ENCODE measurements at places on chromosomes 11 and 22. TPM values are rescaled to one million over a fixed set of nuclear protein-coding genes. Genes with fewer than 3 reads are reported as not detected.

Gene GUCY1A2
- total RNA-seq = 25.6 TPM

GRCh38 chr22:44211946-44212930 is 31.5 kb downstream of the PARVG start:
- peak; percentile 90 for DNase-seq

- DNase-seq = no peak
Observed at GRCh38 chr11:63337070-63337469, 32.5 kb upstream of the SLC22A9 start.

DNA sequence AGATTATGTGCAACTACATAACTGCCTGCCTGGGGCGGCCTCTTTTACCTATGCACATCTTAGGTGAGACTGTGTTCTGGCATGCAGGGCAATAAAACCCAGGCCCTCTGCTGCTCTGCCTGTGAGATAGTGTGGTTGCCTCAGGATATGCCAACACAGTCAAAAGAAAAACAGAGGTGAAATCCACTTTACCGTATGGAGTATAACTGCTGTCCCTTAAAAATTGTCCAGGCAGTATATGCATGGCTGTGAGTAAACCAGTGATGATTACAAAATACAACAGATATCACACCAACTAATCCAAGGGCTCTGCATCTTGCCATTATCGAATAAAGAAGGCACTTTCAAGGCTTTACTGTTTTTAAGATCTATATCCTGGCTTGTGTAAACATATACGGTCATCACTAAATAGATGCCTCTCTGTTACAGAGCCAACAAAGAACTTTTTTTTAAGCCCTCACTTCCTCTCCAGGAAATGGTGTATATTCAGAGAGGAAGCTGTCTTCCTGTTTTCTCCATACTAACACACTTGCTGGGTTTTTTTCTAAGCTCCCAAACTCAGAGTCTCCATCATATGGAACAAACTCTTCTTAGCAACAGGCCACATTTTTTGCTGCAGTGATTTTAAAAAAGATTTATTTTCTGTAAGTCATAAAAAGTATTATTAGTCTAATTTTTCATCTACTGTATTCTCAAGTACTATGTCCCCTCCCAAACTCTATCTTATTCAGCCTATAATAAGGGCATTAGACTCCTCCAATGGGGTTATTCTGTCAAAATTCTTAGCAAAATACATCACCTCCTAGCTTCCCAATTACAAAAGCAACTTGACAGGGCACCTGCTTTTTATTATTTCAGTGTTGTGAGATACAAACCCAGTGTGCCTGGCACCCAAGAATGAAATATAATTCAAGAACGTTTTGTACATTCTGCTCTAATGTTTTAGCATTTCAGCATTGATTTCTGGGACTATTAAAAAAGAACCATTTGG is 135.2 kb downstream of the MAML2 start:
- DNase-seq = no peak

DNA sequence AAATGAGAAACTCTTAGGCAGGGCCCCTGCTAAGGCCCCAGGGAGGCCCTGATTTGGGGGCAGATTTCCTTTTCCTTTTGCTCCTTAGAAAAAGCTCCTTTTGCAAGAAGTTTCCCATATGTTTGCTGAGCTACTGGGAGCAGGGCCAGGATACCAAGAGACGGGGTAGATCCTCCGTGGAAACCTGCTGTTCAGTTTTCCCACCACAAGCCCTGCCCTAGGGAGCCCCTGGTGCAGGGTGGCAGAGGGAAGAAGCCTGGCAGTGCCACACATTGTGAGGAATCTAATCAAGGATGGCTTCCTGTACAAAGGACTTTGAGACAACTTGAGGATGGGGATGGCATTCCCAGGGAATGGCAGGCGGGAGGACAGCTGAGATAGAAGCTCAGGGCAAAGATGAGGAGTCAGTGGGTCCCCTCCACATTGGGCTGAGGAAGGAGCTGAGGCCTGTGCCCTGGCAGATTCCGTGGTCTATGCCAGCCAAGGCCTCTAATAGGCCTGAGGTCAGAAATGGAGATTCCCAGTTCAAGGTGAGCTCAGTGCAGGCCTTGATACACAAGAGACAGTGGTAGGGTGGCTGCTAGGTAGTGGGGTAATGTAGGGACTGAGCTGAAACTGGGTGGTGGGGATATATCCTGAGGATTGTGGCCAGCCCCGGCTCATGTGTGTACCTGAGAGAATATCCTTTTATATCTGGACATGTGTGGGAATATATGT is 15.0 kb downstream of the TUB start:
- no peak for DNase-seq

DNA sequence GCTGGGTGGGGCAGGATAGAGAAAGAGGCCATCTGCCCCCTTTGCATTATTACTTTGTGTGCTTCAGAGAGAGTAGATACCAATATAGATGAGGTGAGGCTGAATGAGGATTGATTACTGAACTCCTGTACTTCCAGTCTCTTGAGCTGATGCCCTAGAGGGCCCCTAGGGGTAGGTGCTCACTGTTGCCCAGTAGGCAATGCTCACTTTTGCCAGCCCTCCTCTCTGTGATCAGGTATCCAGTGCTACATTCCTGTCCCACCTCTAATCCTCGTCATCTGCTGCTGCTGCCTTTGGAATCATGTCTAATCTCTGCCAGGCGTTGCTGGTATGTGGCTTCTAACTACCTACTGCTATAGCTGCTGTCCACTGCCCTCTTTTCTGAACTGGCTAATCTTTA is 57.2 kb downstream of the CCDC83 start:
- DNase-seq = no peak

- no peak for DNase-seq
Observed at GRCh38 chr11:128714123-128714522, 20.3 kb downstream of the FLI1 start.
